Vagina (tissue), 2 donors: ENCODE measurements at places on chromosomes 16 and 17. TPM values are rescaled to one million over a fixed set of nuclear protein-coding genes. Genes with fewer than 3 reads are reported as not detected.

DNA sequence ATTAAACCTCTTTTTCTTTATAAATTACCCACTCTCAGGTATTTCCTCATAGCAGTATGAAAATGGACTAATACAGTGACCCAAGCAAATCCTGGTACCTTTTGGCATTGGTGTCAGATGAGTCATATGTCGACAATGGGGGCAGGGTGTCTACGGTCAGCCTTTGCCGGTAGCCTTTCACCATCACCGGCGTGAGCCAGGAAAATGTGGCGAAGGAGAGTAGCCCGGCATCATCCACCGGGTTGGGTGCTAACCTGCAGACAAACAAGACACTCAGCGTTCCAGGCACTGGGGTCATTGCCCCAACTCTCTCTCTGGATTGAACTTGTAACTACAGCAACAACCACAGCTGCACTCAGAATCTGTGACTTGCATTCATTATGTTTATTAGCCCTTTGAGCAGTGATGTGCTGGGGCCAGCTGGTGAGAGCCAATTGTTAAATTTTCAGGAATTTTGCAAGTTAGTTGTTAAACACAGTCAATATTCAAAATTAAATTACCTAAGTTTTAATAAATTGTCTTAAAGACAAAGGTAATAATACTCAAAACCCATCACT, 11.9 kb downstream of the ABCC12 start:
- no peak for DNase-seq
- H3K27ac ChIP-seq: no peak overlapping the region
- no peaks in the 10 kb centered on the region for H3K36me3 ChIP-seq
- no peak overlapping the region for H3K4me3 ChIP-seq

- H3K27ac ChIP-seq: peak overlapping the region; percentile 37
- peaks cover 49% of the 10 kb centered on the region for H3K36me3 ChIP-seq
- no peaks in the 10 kb centered on the region for H3K27me3 ChIP-seq
- peaks cover 46% of the 10 kb centered on the region for H3K4me1 ChIP-seq
These were observed 5.8 kb downstream of the TRIM25 start for GRCh38 chr17:56908001-56908542.

GRCh38 chr16:19804538-19805323, 79.9 kb downstream of the GPRC5B start:
- DNase-seq: no peak
- no peaks in the 10 kb centered on the region for H3K4me1 ChIP-seq
- no peak overlapping the region for H3K4me3 ChIP-seq
- no peaks in the 10 kb centered on the region for H3K27me3 ChIP-seq

CMIP gene
- 66.3 TPM for total RNA-seq

- H3K4me3 ChIP-seq: no peak overlapping the region
- no peak overlapping the region for H3K27ac ChIP-seq
- DNase-seq: no peak
- H3K27me3 ChIP-seq: no peaks in the 10 kb centered on the region
- no peaks in the 10 kb centered on the region for H3K36me3 ChIP-seq
- H3K4me1 ChIP-seq: no peaks in the 10 kb centered on the region
These were observed 15.9 kb downstream of the POLR3E start for GRCh38 chr16:22312897-22313781.

- H3K36me3 ChIP-seq: no peaks in the 10 kb centered on the region
- peaks cover 8% of the 10 kb centered on the region for H3K27me3 ChIP-seq
- no peak for DNase-seq
These were observed 610 bp downstream of the PIK3R5 start for GRCh38 chr17:8964801-8965393.

- no peaks in the 10 kb centered on the region for H3K4me1 ChIP-seq
- H3K4me3 ChIP-seq: no peak overlapping the region
- no peaks in the 10 kb centered on the region for H3K27me3 ChIP-seq
- no peak overlapping the region for H3K27ac ChIP-seq
- no peaks in the 10 kb centered on the region for H3K36me3 ChIP-seq
- DNase-seq: no peak
These were observed 23.6 kb upstream of the SMURF2 start for GRCh38 chr17:64685705-64686104.

GRCh38 chr17:36468903-36469635, 17.4 kb upstream of the ZNHIT3 start:
- no peak overlapping the region for H3K4me3 ChIP-seq
- H3K27ac ChIP-seq: no peak overlapping the region
- H3K36me3 ChIP-seq: no peaks in the 10 kb centered on the region
- no peak for DNase-seq
- H3K27me3 ChIP-seq: no peaks in the 10 kb centered on the region

HLF gene
- total RNA-seq: 14.7 TPM
